GM12864 (cell line): ENCODE measurements at places on chromosomes 2 and 18.

- no peak for DNase-seq
These were observed 11.2 kb upstream of the MATN3 start for GRCh38 chr2:20023688-20024087.

DNA sequence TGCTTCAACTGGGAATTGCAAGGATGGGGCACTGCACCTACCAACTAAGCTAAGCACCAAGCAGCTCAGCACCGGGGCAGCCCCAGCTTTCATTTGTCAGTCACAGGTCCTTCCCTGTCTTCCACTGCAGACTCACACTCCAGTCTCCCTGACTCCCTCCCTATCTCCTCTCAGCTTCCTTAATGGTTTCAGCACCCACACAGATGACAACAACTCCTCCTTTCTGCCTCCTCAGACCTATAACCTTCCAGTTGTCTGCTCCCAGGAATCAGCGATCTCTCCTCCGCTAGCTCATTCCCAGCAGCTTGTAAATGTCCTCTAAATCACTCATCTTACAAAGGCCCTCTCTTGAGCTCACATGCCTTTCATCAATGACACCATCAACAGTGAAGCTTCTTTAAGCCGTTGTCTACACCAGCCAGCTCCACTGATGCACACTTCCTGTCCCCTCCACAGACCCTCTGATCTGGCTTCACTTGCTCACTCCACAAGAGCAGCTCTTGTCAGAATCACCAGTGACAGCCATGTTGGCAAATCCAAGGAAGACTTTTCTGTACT lies 32.1 kb downstream of the CLASP1 start:
- no peak for DNase-seq

DNA sequence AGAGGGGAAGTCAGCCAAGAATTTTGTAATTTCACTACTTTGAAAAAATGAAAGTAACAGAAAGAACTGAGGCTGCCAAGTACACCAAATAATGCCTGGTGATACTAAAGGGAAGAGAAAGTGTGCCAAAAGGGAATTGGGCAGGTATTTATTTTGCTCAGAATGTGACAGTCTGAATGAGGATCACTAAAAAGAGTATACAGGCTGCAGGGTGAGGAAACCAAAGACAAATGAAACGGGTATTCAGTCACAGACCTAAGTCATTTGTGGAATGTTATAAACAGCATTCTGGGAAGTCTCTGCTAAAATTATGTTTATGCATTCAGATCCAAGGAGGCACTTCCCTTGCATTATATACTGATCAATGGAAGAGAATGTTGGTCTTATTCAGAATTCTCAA lies 418.6 kb upstream of the SLC39A10 start:
- DNase-seq = no peak

GRCh38 chr2:20439193-20439475 lies 7.7 kb upstream of the RHOB start:
- DNase-seq = no peak

- DNase-seq = no peak
These were observed 234.9 kb downstream of the SOCS6 start for GRCh38 chr18:70523792-70524182.

- DNase-seq = no peak
These were observed at the start of gene MC4R for GRCh38 chr18:60372596-60372995. Gene MC4R (minus strand): TSS chr18:60372775. CDS start chr18:60372349, 426 bp downstream.

GRCh38 chr2:188569431-188570165 lies 277.9 kb downstream of the GULP1 start:
- no peak for DNase-seq

DNA sequence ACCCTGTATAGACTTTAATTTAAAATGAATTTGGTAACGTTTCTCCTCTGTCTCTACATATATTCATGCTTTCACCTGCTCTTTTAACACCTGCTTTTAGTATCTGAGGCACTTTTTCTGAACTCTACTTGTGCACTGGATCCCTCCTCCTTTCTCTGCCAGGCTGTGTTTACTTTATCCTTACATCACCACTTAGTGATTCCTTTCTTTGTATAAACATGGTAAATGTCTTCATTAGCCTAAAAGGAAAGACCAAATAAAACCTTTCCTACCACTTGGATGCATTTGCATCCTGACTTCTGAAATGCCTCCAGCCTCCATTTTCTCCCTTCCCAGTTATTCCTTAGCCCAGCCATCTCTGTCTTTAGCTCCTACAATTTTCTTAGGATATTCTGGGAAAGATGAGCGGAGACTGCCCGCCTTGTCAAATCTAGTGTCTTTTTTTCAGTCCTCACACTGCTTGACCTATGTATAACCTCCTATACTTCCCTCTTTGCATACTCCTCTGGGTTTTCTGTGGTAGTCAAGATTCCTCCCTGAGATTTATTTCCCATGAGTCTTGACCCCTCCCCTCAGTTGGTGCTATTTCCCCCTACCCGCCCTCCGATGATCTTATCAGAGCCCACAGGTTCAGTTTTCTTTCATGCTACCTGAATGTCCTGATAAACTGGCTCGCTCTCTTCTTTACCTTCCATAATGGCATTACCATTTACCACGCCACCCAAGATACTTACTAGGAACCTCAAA lies 44.8 kb downstream of the REL start:
- DNase-seq = no peak

DNA sequence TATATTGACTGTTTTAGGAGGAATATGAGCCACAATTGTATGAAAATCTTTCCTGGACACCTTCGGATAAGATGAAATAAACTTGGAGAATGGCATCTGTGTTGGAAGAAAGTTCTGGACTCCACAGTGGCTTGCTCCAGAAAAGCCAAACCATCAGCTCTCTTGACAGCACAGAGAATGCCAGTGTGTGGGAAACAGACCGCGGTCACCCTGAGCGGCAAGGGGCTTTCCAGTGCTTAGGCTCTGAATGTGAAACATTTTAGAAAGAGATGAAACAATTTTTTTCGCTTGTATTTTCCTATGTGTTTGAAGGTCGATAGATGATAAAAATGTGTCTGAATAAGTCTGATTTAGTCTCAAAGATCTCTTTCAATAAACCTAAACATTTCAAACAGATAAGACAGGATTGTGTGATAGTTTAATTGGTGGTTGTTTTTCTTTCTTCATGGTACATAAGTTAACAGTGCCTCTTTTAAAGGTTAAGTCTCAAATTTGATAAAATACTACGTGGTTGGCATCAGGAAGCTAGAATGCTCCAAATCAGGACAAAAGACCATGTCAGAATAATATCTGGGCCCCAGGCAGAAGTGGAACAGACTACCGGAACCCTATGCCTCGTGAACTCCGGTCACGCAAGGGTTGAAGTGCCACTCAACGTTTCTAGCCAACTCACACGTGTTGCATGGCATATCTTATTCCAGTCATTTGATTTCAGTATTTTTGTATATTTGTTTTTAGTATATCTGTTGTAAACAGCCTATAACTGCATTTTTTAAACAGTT lies 28.9 kb downstream of the PTGR3 start:
- no peak for DNase-seq

GRCh38 chr2:47459021-47459420 lies 56.1 kb downstream of the MSH2 start:
- DNase-seq = no peak

GRCh38 chr18:48216639-48217257 lies 192.4 kb downstream of the ZBTB7C start:
- no peak for DNase-seq

- no peak for DNase-seq
These were observed 60.2 kb upstream of the TXNDC2 start for GRCh38 chr18:9825571-9826073.

DNA sequence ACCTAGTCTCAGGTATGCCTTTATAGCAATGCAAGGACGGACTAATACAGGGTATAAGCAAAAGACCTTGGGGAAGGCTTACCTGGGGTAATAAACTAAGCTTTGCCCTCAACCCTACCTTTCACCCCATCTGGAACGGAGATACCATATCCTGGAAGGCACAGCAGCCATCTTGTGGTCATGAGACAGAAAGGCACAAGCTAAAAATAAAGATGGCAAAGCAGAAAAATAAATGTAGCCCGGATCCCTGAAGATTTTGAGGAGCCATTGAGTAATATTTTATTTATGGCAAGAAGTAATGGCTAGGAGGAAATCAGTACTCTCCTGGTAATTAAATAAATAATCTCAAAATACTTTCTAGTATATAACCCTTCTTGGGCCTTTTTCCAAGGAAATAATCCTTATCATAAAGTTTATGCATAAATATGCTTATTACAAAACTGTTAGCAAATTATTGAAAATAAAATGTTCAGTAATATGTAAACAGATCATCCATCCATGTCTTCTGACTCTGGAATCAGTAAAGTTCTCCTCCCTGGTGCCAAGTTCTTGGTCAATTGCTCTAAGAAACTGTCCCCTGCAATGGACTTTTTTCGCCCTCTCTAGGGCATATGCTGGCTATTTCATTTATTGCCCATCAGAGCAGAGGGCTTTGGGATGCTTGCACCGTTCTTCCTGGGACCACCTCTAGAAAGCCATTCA lies 198.7 kb downstream of the SPP2 start:
- no peak for DNase-seq

DNA sequence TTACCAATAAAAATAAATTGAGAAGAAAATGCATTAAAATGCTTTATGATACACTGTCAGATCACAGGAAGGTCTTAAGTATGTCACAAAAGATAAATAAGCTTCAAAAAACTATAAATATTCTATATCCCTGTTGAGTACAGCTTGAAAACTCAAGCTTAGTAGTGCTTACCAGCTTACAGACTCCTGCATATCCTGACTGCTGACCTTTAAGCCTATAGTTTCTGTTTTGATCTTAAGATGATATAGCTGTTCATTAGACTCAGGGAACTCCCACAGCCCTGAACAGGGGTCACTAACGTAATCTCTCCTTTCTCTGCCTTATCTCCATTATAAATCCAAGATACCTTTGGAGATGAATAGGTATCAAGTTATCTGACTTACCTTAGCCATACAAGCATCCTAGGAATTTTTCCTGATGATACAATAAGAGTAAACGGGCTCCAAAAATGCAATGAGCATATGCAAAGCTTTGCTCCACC lies 93.7 kb upstream of the RBBP8 start:
- DNase-seq = no peak

GRCh38 chr2:200353874-200354273 lies 47.4 kb downstream of the SPATS2L start:
- DNase-seq = no peak

DNA sequence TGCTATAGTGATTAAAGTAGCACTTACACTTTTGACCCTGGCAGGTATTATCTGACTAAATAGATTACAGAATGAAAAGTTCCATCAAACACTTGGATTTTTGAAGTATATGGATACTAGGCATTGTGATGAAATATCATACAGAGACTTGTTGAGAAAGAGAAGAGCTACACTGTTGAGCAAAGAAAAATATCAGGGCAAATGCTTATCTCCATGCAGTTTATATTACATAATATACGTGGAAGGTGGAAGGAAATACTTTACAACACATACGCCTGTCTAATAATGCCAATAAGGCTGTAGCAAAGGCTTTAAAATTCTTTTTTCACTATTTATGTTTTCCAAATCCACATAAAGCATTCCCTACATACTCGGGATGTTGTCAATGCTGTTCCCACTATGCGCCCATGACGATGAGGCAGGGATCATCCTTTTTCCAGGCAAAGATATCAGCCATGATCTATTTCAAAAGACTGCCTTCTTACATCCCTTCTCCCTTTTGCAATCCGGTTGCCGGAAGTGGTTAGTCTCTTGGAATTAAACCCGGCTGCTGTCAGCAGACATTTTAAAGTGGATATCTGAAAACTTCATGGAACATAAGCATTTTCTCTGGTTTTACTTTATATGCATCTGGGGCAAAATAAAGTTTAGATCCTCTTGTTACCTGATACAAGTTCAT lies 92.6 kb upstream of the ITGA4 start:
- DNase-seq = no peak

DNA sequence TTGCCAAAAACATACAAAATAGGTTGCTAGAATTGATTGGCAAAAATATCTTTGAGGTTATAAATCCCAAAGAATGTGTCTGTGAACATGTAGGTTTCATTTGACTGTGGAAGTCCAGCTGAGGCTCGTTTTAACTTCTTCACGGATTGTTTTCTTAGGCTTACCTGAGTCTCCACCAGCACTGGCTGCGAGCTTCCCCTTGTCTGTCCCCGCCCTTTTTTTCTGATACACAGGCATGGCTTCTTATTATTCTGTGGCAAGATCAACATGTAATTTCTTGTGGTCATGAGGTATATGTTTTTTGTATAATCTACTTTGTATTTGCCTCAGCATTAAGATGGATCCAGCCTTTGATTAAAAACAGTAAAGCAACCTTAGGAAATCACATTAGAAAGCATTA lies 7.2 kb upstream of the SLC40A1 start:
- no peak for DNase-seq

- no peak for DNase-seq
These were observed 94.5 kb upstream of the LYPD6 start for GRCh38 chr2:149235816-149236375.

DNA sequence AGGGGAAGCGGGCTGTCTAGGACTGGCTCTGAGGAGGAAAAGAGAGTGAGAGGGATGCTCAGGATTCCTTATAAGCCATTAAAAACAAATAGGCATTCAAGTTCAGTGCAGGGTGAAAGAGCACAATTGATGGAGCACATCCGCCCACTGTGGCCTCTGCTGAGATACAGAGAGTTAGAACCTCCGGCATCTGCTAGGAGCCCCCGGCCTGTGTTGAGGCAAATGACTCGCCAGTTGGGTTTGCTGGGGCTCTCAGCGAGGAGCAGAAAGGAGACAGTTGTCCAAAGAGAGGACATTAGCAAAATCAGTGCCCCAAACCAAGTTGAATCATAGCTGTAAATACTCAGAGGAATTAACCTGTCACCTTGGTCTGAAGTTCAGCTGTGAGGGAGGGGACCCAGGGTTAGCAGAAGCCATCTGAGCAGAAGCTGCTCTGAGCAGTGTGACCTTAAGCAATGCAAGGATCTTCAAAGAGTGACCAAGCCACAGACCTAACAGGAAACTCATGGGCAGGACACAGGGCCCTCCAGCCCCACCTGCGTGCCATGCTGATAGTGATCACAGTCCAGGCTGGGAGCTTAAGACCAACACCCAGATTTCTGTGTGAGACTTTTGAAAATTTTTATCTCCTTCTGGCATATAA lies 23.3 kb upstream of the IL18RAP start:
- DNase-seq = no peak

DNA sequence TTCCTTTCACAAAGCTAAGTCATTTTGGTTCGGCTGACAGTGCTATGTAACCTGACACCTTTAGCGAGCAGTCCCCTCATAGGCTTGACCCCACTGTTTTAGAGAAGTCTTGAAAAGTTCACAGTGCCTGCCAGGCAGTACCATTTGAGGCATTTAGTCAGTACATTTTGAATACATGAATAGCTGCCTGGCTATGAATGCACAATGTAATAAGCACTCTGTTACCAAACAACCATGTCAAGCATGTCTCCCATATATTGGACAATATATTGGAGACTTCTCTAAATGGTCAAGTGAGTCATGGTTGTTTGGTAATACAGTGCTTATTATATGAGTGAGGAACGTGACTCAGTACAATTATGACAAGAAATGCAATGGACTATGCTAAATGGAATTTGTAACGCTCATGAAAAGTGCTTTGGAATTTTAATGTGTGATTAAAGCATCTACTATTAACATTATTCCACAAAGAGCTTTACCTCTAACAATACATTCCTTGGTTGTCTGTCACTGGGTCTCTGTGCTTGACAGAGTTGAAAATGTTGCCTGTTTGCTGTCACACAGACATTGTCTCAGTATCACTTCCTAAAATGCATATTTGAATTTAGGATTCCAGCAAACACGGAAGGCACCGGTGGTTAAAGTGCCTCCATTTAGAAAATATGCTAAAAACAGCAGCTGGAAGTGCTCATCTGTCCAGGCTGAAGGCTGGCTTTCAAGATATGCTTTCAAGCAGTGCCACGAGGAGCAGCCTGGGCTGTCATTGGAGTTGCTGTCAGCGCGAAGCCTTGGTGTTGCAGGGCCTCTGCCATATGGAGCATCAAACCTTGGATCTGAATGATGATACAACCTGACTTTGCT lies 458.6 kb downstream of the FBXO15 start:
- DNase-seq = no peak
